HT1080 (cell line): ENCODE measurements at places on chromosomes 3 and 15. TPM values are rescaled to one million over a fixed set of nuclear protein-coding genes. Genes with fewer than 3 reads are reported as not detected.

GRCh38 chr15:52670087-52670486, 9.1 kb downstream of the ATOSA start:
- DNase-seq, result no peak

- no peak for DNase-seq
These were observed 7.0 kb upstream of the SETD5 start for GRCh38 chr3:9390265-9390888.

- DNase-seq, result no peak
These were observed 62.9 kb upstream of the PRR23C start for GRCh38 chr3:139107424-139108252.

Gene THBS1
- 188 and 262 TPM in 2 replicates for total RNA-seq

DNA sequence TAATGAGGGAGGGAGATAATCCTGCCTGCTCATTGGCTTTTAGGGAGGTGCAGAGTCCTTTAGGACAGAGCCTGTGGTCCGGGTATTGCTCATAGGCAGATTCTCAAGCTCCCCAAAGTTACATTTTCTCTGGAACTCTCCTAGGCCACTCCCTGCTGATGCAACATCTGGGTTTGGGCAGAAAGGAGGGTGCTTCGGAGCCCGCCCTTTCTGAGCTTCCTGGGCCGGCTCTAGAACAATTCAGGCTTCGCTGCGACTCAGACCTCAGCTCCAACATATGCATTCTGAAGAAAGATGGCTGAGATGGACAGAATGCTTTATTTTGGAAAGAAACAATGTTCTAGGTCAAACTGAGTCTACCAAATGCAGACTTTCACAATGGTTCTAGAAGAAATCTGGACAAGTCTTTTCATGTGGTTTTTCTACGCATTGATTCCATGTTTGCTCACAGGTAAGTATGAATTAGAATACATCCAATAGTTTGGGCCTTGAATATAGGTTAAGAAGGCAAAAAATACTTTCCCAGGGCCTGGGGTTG, at the start of gene IL20RB:
IL20RB (plus strand) TSS at position 233 of the 538 bp plus-strand sequence; CDS start at position 364, 131 bp downstream.
- peak; percentile 32 for DNase-seq

Gene SCAANT1
- total RNA-seq, result not detected in 2 replicates

Gene SLC6A20
- total RNA-seq, result not detected in 2 replicates

Gene ATP13A5
- total RNA-seq, result 0.03 TPM in 1 of 2 replicates, not detected in the other

DNA sequence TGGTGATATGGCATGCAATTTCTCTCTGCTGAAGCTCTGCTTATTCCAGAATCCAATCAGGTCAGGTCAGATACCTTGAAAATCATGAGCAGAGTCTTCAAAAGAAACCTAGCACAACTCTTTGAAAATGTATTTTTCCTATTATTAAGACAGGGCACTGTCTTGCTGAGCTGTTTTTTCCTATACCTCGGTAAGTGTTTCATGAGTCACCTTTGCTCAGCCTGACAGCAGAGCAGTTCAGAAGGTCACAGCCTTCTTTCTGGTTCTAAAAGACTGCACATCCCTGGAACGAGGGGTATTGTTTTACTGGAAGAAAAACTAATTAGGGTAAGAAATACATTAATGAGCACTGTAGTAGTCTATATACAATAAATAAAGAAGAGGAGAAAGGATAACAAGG, 422.0 kb downstream of the SOX2 start:
- DNase-seq, result peak; percentile 49

DNA sequence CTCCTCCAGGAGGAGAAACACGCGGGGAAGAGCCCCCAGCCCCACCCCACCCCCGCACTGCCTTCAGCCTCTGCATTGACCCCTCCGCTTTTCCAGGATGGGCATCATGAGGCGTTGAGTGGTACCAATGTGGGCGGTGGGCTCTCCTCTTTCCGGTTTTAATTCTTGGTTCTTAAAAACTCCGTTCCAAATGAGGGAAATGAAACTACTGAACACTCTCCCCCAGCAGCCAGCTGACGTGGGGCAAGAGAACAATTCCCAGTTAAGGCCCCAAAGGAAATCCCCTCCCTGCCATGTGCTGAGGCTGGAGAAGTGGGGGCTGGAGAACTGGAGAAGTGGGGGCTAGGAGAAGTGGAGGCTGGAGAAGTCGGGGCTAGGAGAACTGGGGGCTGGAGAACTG, 5.3 kb upstream of the NRROS start:
- DNase-seq, result no peak

Gene CHRD
- total RNA-seq, result 0.43 and 1.2 TPM in 2 replicates

DNA sequence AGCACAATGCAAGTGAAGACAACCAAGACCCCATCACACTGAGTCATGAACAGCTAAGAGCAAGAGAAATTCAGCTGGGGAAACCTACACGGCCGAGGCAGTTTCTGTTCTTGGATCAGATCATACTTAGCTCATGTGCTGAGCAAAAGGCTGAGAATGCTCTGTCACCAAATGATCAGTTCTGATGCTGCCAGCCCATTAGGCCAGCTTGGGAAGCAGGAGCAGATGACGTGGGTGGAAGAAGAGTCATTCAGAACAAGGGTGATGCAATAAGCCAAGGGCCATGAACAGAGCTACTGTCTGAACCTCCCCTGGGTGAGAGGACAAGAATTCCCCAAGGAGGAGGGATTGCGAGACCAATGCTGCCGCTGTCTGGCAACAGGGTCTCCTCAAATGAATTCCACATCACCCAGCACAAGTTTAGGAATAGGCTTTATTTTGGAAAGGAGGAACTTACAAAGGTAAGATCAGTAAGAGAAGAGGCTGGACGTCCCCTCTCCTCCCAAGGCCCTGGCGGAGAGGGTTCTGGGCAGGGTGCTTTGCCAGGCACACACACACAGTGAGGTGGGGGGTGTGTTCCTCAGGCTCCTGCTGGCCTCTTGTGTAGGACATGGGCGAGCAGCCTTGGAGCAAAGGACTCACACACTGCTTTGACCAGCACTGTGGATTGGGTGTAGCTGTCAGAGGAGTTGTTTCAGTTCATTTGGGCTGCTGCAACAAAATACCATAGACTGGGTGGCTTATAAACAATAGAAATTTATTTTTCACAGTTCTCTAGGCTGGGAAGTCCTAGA, 65.6 kb upstream of the CTXND1 start:
- peak; percentile 86 for DNase-seq
